ENCODE measurements at places on chromosomes 7 and 10. TPM values are rescaled to one million over a fixed set of nuclear protein-coding genes. Genes with fewer than 3 reads are reported as not detected.

TAS2R41 gene
- not detected for total RNA-seq

CCT6A gene
- total RNA-seq: 99.7 TPM

LIPK gene
- not detected for total RNA-seq

KAZALD1 gene
- total RNA-seq: 0.96 TPM

C10orf95 gene
- 0.30 TPM for total RNA-seq

CAMK1D gene
- total RNA-seq: 11.7 TPM

PLEKHA1 gene
- total RNA-seq: 16.7 TPM

ASL gene
- 34.0 TPM for total RNA-seq

PAPOLB gene
- not detected for total RNA-seq

RHOBTB1 gene
- total RNA-seq: not detected

TMEM168 gene
- 17.3 TPM for total RNA-seq

PTF1A gene
- total RNA-seq: not detected

CFAP70 gene
- 0.72 TPM for total RNA-seq

PARP12 gene
- total RNA-seq: 76.0 TPM

TMEM139 gene
- 0.71 TPM for total RNA-seq

SP4 gene
- total RNA-seq: 35.2 TPM

IDI2 gene
- not detected for total RNA-seq

TMEM196 gene
- not detected for total RNA-seq

HOXA13 gene
- not detected for total RNA-seq

NRP1 gene
- total RNA-seq: 0.51 TPM

TDRD1 gene
- 0.35 TPM for total RNA-seq

SPAG6 gene
- not detected for total RNA-seq

MMRN2 gene
- total RNA-seq: not detected

PVRIG gene
- 72.5 TPM for total RNA-seq

SLC26A3 gene
- total RNA-seq: not detected

NAT16 gene
- not detected for total RNA-seq

SLC18A2 gene
- not detected for total RNA-seq

LIPN gene
- not detected for total RNA-seq

SLC18A3 gene
- total RNA-seq: not detected

KAT6B gene
- 24.6 TPM for total RNA-seq

TAS2R4 gene
- 0.70 TPM for total RNA-seq

Measured in activated naive CD4-positive, alpha-beta T cell treated with anti-CD3 and anti-CD28 coated beads, Interleukin-2, amount 10 ng/mL, durations not matched to agents 5 hours and 36 hours (primary cell).